Ascending aorta (tissue), 2 donors: ENCODE measurements at places on chromosomes 13 and 19.

DNA sequence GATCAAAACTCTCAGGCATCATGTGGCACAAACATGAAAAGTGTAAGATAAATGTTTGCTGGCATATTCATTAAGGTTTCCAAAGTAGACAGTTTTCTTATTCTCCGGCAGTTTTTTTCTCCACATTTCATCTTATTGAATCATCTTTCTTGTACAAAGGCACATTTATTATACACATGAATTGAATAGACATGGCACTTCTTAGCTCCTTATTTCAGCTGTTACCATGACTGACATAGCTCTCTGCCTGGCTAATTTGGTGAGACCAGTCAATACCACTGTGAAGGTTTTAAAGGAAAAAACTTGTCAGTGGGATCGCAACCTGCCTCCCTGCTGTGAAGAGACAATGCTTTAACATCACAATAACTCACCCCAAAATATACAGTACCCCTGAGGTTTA is 285.0 kb upstream of the PCDH20 start:
- H3K36me3 ChIP-seq = no peaks in the 10 kb centered on the region
- H3K27me3 ChIP-seq = no peaks in the 10 kb centered on the region
- no peak overlapping the region for H3K4me3 ChIP-seq

DNA sequence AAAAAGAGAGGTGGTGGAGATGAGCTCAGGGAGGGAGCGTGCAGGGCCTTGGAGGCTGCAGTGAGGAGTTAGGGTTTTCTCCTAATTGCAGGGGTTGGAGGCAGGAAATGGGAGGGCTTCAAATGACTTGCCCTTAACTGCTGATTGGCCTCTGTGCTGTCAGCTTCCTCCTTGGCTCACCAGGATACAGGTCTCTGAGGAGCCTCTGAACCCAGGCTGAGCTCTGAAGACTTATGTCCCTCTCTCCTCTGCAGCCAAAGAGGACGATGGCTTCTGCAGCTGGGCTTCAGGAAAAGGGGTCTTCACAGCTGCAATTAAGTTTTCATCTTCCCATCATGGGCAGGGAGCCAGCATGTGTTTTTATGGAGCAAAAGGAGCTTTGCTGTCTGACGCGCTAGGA is 6.7 kb upstream of the RANBP3 start:
- no peak for DNase-seq
- peaks cover 23% of the 10 kb centered on the region for H3K4me1 ChIP-seq
- H3K36me3 ChIP-seq = no peaks in the 10 kb centered on the region
- H3K27me3 ChIP-seq = no peaks in the 10 kb centered on the region
- no peak overlapping the region for H3K4me3 ChIP-seq
- peak overlapping the region; percentile 81 for H3K27ac ChIP-seq

- peak overlapping the region; percentile 55 for H3K4me3 ChIP-seq
- peak; percentile 78 for DNase-seq
- peaks cover 20% of the 10 kb centered on the region for H3K4me1 ChIP-seq
- no peaks in the 10 kb centered on the region for H3K27me3 ChIP-seq
- peak overlapping the region; percentile 97 for H3K27ac ChIP-seq
Observed at GRCh38 chr19:11535792-11536595, 2.7 kb upstream of the CNN1 start.

DNA sequence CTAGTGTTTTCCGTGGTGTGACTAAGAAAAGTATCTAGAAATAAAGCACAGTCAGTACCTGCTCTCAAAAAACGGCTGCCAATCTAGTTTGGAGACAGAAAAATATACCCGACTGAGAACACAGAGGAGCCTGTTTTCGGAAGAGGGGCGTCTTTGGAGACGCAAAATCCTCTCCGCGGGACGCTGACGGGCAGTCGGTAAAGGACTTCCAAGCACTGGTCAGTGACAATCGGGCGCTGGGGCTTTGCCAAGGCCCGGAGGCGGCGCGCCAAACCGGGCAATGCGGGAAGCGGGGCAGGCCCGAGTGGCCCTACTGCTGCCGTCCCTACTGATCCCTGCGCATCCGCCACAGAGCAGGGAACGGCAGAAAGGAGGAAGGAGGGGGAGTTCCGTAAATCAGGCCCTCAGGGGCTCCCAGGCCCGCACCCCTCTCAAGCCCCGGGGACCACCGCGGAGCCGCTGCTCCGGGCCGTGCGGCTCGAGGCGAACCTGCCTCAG is 588 bp upstream of the DPY19L3 start:
- H3K27ac ChIP-seq = peak overlapping the region; percentile 99
- H3K27me3 ChIP-seq = no peaks in the 10 kb centered on the region
- H3K36me3 ChIP-seq = no peaks in the 10 kb centered on the region
- no peaks in the 10 kb centered on the region for H3K4me1 ChIP-seq
- DNase-seq = no peak
- H3K4me3 ChIP-seq = peak overlapping the region; percentile 93

DNA sequence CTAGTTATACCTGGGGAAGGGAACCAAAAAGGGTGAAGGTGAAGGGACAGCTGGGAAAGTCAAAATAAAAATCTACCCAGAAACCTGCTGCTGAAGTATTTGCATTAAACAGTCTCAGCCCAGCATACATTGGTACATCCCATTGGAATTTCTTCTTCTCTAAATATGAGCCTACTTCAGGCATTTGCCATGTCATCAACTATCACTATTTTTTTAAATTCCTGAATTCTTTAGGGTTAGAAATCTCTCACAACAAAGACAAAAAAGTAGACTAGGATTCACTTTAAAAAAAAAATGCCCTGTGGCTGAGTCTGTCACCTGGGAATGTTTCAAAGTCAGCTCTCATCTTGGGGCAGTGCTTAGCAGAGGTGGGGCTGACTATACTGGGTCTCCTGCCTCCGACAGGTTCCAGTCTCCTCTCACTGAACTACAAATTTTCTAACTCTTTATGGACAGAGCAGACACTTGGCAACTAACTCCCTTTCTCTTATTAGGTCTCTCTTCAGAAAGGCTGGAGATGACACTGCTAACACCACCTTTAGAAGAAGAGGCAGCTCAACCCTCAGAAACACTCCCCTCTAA is 141.2 kb downstream of the LHFPL6 start:
- DNase-seq = no peak
- no peaks in the 10 kb centered on the region for H3K36me3 ChIP-seq
- no peak overlapping the region for H3K27ac ChIP-seq
- H3K27me3 ChIP-seq = no peaks in the 10 kb centered on the region

DNA sequence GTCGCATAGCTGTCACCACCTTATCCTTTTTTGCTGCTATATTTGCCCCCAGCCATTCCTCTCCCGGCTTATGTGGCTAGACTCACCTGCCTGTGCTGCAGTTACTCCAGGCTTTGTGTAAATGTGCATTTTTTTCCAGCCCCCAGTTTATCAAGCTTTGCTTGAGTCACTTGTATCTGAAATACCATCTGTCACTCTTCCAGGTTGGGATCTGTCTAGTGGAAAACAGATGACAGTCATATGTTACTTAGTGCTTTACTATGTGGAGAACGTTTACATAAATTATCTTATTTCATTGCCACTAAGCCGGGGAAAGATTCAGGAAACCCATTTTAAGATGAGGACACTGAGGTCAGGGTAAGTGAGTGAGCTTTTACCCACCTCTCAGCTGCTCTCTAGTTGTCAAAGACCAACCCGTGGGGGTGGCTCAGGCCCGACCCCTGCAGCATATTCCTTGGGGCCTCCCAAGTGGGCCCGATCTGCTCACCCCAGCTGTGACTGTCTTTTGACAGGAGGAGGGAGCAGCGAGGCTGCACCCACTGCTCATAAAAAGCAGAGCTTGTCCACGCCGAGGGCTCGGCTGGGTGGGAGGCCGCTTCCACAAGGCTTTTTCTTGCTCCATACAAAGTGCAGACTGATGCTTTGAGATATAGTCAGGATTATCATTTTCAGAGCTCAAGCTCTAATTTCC is 7.2 kb downstream of the GJB2 start:
- H3K27me3 ChIP-seq = no peaks in the 10 kb centered on the region
- no peak overlapping the region for H3K4me3 ChIP-seq
- DNase-seq = no peak
- H3K36me3 ChIP-seq = no peaks in the 10 kb centered on the region
- no peaks in the 10 kb centered on the region for H3K4me1 ChIP-seq

DNA sequence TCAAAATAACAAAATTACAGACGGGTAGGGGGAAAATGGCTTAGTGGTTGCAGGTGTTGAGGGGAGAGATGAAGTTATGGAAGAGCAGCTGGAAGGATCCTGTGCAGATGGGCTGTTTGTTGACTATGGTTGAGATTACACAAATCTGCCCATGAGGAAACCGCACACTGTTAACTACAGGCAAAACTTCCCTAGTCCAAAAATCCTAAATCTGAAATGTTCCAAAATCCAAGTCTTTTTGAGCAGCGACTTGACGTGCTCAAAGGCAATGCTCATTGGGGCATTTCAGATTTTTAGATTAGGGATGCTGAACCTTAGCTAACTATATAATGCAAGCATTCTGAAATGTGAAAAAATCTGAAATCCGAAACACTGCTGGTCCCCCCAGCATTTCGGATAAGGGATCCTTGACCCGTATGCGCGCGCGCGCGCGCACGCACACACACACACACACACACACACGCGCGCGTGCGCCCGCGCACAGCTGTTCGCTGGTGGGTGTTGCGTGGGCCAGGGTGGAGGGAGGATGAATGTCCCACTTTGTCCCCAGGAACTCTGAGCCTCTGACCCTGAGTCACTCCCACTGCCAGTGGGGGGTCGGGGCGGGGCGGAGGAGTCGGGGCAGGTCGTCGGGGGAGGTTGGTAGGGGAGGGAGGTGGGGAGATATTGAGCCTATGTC is 6.8 kb downstream of the F2RL3 start:
- H3K27ac ChIP-seq = no peak overlapping the region
- H3K36me3 ChIP-seq = no peaks in the 10 kb centered on the region
- H3K4me3 ChIP-seq = peak overlapping the region; percentile 87
- H3K27me3 ChIP-seq = no peaks in the 10 kb centered on the region
- peaks cover 3% of the 10 kb centered on the region for H3K4me1 ChIP-seq
- DNase-seq = no peak

DNA sequence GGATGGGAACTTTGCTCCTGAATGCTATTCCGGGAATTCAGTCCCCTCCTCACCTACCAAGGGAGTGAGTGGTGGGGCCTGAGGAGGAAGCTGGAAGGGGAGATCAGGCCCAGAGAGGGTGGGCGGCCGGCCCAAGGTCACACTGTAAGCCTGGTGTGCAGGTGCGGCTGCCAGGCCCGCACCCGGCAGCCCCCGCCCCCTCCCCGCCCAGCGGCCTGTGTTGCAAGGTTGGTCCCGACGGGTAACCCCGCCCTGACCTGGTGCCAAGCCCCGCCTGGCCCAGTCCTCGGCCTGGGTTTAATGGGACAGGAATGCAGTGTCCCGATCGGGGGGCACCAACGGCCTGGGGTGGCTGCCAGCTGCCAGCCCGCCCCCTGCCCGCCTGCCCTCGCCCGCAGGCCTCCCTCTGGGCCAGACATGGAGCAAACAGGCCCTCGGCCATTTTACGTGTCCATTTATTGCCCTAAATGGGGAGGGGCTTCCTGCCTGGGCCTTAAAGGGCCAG is 5.5 kb downstream of the ZBTB7A start:
- peak overlapping the region; percentile 57 for H3K4me3 ChIP-seq
- no peaks in the 10 kb centered on the region for H3K27me3 ChIP-seq
- H3K4me1 ChIP-seq = peaks cover 46% of the 10 kb centered on the region
- peak overlapping the region; percentile 90 for H3K27ac ChIP-seq
- H3K36me3 ChIP-seq = no peaks in the 10 kb centered on the region

- H3K4me1 ChIP-seq = peaks cover 10% of the 10 kb centered on the region
- no peak overlapping the region for H3K27ac ChIP-seq
- no peak for DNase-seq
- H3K36me3 ChIP-seq = no peaks in the 10 kb centered on the region
- H3K27me3 ChIP-seq = no peaks in the 10 kb centered on the region
Observed at GRCh38 chr13:24076109-24076508, 84.4 kb upstream of the SPATA13 start.

DNA sequence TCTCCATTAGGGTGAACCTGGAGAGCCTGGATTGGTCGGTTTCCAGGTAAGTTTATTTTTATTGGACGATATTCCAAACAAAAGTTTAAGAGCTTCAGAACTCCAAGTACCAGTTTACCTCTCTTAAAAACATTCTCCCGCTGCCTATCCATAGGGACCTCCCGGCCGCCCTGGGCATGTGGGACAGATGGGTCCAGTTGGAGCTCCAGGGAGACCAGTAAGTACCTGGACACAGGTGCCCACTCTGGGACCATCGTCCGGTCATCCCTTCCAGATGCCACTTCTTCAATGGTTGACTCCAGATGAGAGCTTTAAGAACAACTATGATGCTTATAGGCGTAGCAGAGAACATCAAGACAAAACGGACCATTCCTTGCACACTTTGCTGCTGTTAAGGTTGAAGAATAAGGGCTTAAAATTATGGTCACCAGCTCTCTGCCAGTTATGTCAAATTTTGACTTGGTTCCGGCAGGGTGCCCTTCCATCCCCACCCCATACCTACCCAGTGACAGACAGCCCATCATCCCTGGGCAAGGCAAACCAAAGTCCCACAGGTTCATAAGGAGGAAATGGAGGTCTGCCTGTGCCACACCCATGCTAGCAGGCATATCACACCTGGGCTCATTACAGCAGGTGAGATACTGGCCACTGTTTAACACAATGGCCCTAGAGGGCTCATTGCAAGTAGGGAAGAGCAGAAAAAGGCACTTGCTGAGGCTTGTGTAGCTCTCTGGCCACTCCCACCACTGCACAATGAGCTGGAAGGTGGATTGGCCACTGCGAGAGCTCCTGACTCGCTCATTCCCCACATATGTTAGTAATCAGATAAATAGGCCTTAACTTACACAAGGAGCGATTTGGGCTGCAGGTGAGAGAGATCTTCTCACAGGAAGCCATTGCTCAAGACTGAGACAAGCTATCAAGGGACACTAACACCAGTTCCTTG is 123.6 kb downstream of the COL4A2 start:
- H3K27me3 ChIP-seq = no peaks in the 10 kb centered on the region
- H3K4me1 ChIP-seq = peaks cover 17% of the 10 kb centered on the region
- H3K36me3 ChIP-seq = peaks cover 69% of the 10 kb centered on the region
- DNase-seq = no peak

DNA sequence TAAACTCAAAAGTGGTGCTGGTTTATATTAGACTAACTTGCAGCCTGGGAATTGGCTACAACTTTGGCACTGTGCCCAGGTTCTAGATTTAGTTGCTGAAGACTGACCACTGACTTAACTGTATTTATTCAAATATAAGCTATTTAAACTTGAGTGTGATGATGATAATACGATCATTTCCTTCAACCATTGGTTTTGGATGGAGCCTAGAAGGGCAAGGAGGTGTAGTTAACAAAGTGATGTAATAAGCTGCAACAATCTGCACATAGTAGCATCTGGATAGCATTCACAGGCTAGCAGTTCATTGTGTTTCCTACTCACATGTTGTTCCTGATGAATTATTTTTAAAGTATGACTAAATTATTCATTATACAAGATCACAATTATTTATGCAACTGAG is 55.2 kb upstream of the DACH1 start:
- no peak overlapping the region for H3K4me3 ChIP-seq
- no peaks in the 10 kb centered on the region for H3K4me1 ChIP-seq
- no peak for DNase-seq

DNA sequence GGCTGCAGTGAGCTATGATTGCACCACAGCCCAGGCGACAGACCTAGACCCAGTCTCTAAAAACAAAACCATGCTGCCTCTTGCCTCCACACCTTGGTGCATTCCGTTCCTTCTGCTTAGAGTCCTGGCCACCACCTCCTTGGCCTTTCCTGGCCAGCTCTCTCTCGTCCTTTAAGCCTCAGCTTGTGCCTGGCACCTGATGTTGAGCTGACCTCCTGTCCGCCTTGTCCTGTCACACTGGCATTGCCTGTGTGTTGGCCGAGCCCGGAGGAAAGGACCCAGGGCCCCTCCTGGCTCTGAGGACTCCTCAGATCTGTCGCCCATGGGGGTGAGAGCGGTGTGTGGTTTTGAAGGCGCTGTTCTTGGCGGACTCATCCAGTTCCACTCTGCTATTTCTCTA is 143.3 kb downstream of the STK24 start:
- H3K27ac ChIP-seq = no peak overlapping the region
- no peaks in the 10 kb centered on the region for H3K27me3 ChIP-seq
- H3K36me3 ChIP-seq = no peaks in the 10 kb centered on the region
- no peak for DNase-seq
- no peak overlapping the region for H3K4me3 ChIP-seq
